GM23338 (cell line): ENCODE measurements at places on chromosomes 1 and 21. TPM values are rescaled to one million over a fixed set of nuclear protein-coding genes. Genes with fewer than 3 reads are reported as not detected.

IPP gene
- total RNA-seq, result 1.8 and 3.7 TPM in 2 replicates

CD247 gene
- total RNA-seq, result 1.4 TPM in 1 of 2 replicates, not detected in the other

SLC2A5 gene
- total RNA-seq, result 0.03 TPM in 1 of 2 replicates, not detected in the other

SLAMF1 gene
- not detected in 2 replicates for total RNA-seq

RNPC3 gene
- 10.8 and 13.4 TPM in 2 replicates for total RNA-seq

CLCA1 gene
- total RNA-seq, result not detected in 2 replicates

SPRR2B gene
- total RNA-seq, result not detected in 2 replicates

GRCh38 chr1:91555074-91555730 is 54.6 kb downstream of the CDC7 start:
- DNase-seq, result peak; percentile 57

DNA sequence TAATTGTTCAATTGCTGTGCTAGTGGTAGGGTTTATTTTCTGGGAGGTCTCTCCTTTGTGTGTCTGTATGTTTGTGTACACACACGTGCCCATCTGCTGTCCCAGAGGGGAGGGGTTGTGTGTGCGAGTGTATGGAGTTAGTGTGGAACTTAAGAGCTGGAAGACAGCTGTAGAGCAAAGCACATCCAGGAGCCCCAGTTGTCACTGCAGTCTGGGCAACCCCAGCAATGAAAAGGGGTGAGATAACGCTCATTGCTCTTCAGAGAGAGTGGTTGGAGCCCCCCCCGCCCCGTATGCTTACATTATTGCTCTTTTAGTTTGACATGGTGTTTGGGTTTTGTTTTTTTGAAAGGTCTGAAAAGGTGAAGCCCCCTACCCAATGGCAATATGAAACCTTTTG is 36.9 kb downstream of the NCF2 start:
- DNase-seq, result no peak

DNA sequence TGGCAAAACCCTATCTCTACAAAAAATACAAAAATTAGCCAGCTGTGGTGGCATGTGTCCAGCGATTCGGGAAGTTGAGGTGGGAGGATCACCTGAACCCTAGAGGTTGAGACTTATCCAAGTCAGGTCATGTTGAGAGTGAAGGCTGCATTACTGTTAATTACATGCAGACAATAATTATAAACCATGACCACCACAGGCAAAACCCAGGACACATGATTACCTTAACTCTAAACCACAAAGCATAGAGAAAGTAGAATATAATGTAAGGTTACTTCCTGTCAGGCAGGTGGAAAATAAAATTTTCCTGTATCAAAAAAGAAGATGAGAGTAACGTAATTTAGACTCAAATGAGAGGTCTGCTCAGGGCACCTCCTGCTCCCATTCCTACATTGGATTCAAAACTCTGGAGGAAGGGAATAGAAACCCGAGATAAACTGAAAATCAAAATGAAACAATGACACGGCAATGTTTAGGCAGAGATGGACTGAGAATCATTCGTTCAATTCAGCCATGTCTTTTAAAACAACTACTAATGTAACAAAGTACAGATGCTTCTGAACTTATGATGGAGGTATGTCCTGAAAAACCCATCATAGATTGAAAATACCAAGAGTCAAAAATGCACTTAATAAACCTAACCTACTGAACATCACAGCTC is 33.6 kb downstream of the RGS8 start:
- DNase-seq, result no peak

- no peak for DNase-seq
Measured at GRCh38 chr1:230979952-230980351, 1.1 kb downstream of the ARV1 start.

DNA sequence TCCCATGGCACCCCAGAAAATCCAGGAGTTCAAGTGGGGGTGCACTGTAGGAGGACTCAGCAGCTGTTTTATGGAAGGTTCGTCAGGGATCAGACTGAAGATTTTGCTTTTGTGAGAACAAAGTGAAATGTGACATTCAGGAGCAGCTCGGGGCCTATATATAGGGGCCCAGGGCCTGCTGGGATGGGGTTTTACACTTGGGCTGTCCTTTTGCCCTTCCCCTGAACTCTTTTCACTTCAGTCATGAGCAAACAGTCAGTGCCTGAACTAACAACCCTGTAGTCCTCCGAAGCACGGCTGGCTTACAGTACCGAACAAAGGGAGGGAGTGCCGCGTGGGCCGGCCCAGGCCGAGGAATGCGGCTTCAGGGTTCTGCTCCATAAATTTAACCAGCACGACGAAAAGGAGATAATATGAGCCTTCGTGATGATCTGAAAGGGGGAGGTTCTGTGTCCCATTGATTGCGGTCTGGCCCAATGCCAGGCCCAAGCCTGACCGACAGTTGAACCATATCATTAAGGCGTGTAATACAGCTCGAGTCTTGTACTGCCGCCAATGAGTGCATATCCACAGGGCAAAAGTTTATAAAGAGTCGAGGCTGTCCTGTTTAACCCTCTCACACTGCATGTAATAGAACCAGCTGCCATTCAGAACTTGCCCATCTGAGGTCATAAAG is 139.9 kb downstream of the DHRS3 start:
- DNase-seq, result peak; percentile 42

DNA sequence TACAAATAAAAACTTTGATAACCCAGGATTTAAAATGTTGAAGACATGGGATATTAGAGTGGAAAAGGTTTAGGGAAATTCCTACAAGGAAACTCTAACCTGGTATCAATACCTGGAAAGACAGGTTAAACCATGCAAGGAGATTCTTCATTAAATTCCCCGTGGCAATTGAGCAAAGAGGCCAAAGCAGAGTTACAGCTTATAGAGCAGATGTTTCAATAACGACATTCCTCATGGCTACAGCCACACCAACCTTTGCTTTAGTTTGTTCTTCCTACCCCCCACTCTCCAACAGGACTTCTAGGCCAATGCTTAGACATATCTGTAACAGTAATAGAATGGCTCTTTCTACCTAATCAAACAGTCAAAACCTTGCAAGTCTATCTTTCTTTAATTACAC is 271.3 kb downstream of the COL11A1 start:
- no peak for DNase-seq

DNA sequence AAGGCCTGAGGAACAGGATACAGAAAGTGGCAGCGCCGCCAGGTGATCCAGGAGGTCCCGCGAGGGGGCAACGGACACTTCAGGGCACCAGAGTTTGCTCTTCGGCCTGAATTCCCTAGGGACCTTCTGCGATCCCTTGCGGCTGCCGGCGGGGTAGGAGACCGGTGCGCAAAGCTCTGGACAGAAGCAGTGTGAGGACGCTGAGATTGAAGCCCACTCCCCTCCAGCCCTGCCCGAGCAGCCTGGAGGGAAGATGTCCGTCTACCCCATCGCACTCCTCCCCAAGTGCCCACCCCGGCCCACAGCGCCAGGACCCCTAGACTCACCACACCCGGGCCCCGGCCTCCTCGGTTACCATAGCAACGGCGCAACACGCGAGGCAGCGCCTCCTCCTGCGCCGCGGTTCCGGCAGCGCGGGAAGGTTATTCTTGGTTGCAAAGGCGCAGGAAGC is at the start of gene ANKRD45:
TSS of gene ANKRD45 (minus strand) at position 361 of the 451 bp plus-strand sequence. CDS start 10,433 bp downstream, outside the sequence.
- peak; percentile 95 for DNase-seq

DNA sequence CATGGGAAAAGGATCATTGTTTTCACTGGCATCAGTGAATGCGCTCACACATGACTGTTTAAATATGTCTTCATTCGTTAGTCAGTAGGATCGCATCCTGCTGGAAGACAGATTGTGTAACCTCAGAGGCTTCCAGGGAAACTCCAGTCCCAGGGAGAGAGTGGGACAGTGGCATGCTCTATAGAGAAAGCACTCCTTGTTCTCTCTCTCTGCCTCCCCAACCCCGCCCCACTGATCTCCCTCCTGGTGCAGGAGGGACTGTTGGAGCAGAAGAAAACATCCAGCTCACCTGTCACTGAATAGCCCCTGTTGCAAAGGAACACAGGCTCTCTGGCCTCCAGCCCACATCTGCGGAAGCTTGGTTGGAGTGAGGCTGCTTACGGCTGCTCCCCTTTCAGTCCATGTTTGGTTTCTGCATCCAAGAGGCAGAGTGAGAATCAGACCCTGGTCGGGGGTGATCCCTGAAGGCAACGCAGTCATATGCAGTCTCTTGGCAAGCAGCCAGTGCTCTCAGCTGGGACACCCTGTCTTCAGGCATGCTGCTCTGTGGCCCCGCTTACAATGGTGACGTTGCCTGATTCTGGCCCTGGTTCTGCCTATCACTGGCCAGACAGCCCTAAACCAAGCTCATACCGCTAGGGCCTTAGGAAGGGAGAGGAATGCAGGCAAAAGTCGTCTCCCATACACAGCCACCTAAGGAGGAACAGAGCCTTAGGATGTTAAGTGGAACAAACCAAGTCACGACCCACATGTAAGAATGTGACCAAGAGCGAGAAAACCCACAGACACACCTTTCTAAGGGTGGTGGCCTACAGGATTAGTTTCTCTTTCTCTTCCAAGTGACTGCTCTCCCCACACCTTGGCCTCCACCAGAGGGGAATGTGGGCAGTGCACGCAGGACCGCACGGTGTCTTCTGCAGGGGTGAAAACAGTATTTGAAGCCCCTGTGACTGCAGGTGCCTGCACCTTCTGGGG is 39.7 kb downstream of the BACE2 start:
- no peak for DNase-seq

DNA sequence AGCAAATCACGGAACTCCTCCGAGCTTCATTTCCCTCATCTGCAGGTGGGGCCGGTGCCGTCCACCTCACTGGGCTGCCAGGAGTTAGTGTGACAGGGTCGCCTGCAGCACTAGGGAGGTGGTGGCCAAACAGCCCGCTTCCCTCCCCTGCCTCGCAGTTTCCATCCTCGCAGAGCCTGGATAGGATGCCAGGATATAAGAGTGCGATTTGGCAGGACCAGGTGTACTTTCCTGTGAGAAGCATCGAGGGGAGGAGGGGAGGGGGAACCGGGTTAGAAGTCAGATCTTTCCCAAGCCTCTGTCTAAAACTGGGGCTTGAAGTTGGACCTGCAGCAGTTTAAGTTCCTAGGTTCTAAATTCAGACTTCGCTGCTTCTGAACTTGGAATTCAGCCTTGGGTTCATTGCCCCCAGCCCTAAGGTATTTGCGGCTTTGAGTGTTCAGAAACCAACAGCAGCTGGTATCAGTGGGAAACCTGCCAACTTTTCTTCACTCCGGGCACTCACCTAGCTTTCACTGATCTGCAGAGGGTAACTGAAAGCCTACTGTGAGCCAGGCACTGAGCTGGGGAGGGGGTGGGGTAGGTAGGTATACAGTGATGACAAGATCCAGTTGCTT is 1.7 kb upstream of the JUN start:
- peak; percentile 62 for DNase-seq

GRCh38 chr1:150093805-150094204 is 26.2 kb downstream of the VPS45 start:
- DNase-seq, result no peak

- no peak for DNase-seq
Measured at GRCh38 chr1:58812926-58813325, 29.1 kb upstream of the JUN start.

GRCh38 chr1:50418600-50419109 is 4.6 kb downstream of the DMRTA2 start:
- peak; percentile 67 for DNase-seq

- DNase-seq, result no peak
Measured at GRCh38 chr1:71548398-71548890, 467.6 kb upstream of the ZRANB2 start.
